LoVo (cell line): ENCODE measurements at places on chromosomes 5 and 9.

DNA sequence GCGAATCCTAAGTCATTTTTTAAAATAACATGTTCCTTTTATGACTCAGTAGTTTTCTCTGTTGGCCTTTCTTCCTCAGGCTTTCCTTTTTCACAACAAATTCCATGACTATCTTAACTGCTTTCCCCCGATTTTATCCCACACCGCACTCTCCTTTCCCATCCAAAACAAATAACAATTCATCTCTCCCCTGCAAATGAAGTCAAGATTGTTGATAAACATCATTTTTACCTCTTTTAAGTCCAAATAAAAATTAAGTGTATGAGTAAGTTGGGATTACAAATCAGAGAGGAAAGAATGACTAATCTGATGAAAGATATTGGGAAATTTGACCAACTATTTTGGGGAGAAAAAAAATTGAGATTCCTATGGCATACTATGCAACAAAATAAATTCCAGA, 47.3 kb downstream of the SEC61B start:
- no peak for DNase-seq

DNA sequence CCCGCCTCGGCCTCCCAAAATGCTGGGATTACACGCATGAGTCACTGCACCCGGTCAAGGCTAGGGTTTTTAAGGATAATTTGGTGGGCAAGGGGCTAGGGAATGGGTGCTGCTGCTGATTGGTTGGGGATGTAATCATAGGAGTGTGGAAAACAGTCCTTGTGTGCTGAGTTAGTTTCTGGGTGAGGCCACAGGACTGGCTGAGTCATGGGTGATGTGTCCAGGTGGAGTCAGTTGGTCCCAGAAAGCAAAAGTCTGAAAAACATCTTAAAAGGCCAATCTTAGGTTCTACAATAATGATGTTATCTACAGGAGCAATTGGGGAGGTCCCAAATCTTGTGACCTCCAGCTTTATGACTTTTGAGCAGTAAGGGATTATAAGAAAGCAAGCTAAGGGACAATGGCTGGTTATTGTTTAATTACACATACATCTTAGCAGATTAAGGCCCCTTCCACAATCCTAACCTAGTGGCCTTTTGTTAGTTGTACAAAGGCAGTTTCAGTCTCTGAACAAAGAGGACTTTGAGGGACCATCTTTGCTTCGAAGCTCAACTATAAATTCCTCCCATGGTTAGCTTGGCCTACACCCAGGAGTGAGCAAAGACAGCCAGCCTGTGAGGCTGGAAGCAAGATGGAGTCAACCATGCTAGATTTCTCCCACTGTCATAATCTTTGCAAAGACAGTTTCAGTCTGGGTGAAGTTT, 5.5 kb upstream of the AOPEP start:
- peak; percentile 24 for DNase-seq

DNA sequence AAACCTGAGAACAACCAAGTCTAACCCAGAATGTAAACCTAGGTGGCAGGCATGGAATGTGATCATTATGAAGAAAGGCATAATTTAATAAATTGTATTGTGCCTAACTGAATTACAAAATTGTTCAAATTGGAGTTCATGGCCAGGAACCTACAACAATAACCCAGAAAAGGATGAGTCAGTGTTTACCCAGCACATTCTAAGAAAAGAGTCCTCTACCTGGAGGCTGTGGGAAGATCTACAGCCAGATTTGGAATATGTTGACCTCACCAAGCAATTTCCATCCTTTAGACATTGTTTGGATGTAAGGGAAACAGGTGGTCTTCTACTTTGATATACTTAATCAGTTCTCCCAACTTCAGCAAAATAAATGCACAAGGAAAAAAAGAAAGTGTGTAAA, 152.2 kb downstream of the TMEM161B start:
- no peak for DNase-seq

- peak; percentile 22 for DNase-seq
These were observed 141.2 kb upstream of the ASTN2 start for GRCh38 chr9:117555964-117556629.

- DNase-seq, result no peak
These were observed 230.7 kb downstream of the COMMD10 start for GRCh38 chr5:116315531-116315930.

DNA sequence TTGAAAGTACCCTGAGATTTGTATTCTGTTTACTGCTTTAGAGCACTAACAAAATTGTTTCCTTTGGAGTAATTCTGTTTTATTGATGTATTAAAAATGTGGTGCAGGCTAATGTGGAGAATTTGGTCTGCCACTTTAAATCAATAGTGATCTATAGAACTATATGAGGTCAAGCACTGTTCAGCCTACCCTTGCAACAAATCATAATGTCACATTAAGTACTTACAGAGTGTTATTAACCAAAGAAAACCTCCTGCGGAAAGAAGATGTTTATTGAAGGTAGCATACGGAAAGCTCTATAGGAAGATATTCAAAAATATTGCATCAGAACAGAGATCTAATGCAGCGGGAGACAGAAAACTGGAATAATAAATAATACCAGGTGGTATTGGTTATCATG, 865.0 kb upstream of the TYRP1 start:
- DNase-seq, result no peak

GRCh38 chr5:111942661-111943401, 185.8 kb upstream of the NREP start:
- DNase-seq, result no peak

GRCh38 chr9:121285835-121286687, 18.1 kb downstream of the GSN start:
- peak; percentile 63 for DNase-seq

DNA sequence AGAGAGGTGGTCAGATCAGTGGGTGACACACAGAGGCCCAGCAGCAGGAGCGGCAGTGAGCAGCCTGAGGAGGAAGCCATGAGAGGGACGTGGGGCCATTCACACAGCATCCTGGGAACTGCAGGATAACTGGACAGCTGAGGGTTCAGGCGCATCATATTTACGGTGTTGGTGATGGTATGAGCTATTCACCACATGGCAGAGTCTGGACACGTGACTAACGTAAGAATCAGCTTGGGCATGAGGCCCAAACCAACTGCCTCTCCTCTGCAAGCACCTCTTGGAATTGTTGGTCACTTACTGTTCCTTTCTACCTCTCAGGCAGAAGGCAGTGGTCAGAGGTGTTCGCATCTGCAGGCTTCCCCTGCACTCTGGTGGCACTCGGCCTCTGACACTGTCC, 141.1 kb downstream of the ENTREP1 start:
- no peak for DNase-seq

DNA sequence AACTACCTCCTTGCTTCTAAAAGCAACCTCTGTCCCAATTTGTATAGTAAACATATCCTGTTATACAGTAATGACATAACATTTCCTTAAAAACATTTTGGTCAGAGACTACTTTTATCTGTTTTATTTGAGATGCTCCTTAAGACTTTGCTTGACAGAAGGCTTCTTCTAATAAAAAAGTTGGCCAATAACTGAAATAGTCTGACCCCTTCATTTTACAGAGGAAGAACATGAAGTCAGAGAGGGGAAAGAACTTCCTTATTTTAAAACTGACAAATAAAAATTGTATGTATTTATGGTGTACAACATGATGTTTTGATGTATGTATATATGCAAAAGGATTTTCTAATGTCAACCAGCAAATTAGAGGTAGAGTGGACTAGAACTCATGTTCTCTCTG, 35.8 kb upstream of the SPARC start:
- DNase-seq, result no peak

DNA sequence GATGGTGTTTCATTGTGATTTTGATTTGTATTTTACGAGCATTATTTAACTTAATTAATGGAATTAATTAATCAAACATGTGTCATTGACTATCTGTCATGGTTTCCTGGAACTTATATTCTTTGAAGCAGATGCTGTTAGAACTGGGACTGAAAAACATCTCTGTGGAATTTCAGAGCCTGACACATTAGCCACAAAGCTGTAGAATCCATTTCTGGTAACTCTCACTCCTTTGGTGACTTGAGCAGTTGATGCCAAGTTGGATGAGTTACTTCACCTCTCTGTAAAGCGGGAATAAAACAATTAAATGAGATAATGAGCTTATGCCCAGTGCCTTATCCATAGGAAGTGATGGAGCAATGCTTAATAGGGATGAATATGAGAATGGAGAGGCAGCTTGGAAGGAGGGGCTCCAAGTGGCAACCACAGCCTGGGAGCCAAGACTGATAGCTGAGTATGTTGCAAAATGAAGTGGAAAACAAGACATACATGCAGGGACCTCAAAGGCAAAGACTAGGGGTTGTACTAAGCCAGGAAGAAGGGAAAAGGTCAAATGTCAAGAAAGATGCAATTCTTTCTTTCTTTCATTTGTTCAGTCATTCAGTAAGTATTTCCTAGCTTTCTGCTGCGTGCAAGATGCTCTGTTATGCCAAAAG, 23.1 kb upstream of the ADRA1B start:
- no peak for DNase-seq

DNA sequence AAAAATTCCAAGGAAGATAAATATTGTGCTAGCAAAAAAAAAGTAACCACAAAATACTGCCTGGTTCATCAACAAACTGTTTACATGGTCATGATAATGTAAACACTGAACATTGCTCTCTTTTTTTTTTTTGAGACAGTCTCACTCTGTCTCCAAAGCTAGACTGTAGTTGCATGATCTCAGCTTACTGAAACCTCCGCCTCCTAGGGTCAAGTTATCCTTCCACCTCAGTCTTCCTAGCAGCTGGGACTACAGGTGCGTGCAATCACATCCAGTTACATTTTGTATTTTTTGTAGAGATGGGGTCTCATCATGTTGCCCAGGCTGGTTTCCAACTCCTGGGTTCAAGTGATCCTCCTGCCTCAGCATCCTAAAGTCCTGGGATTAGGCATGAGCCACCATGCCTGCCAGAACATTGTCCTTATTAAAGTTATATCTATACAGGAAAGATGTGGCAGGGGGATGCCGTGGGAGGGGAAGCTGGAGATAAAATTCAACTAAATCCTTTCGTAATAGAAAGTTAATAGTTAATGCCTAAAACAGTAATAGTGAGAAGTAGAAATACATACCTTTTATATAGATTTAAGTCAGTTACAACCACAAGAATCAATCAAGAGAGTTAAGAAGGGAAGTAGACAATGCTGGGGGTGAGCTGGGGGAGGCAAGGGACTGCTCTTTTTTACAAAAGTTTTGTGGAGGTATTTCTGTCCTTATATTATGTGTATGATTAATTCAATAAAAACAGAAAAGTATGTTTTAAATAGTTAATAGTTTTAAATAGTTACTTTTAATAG, 52.3 kb downstream of the RGMB start:
- DNase-seq, result no peak

GRCh38 chr5:124590686-124591085, 155.8 kb downstream of the ZNF608 start:
- DNase-seq, result no peak

- DNase-seq, result no peak
These were observed 617.9 kb downstream of the BNC2 start for GRCh38 chr9:16252616-16253015.

GRCh38 chr9:133347515-133347984, 381 bp downstream of the MED22 start:
- peak; percentile 18 for DNase-seq

DNA sequence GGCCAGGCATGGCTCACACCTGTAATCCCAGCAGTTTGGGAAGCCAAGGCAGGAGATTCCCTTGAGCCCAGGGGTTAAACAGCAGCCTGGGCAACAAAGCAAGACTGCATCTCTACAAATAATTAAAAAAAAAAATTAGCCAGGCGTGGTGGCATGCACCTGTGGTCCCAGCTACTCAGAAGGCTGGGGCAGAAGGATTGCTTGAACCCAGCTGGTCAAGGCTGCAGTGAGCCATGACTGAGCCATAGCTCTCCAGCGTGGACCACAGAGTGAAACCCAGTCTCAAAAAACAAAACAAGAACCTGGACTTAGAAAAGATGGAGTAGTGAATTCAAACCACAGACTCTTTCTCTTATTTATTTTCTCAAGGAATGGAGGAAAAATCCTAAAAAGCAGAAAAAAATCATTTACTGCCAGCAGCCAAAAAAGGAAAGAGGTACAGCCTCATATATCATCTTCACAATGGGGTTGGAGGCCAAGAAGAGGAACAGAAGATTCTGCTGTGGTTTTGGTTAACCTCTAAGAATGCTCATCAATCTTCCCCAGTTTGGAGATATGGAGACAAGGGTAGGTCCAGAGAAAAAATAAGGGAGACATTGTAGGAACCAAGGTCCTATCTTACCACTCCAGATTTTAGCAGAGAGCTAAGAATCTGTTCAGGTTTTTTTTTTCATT, 40.0 kb upstream of the MYO10 start:
- no peak for DNase-seq

DNA sequence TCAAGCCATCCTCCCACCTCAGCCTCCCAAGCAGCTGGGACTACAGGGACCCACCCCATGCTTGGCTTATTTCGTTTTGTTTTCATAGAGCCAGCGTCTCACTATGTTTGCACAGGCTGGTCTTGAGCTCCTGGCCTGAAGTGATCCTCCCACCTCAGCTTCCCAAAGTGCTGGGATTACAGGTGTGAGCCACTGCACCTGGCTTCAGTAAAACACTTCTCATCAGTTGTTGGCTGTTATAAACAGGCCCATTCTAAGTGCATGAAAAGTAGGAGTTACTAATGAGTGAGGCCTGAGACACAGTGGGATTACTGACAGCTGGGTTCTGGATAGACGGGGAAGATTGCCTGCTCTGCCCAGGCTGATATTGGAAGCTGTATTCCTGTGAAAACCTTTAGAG, 3.5 kb downstream of the CRB2 start:
- no peak for DNase-seq

- DNase-seq, result no peak
These were observed 921.5 kb downstream of the TLE4 start for GRCh38 chr9:80493258-80493657.

GRCh38 chr5:16459451-16459850, 6.1 kb downstream of the ZNF622 start:
- DNase-seq, result no peak

DNA sequence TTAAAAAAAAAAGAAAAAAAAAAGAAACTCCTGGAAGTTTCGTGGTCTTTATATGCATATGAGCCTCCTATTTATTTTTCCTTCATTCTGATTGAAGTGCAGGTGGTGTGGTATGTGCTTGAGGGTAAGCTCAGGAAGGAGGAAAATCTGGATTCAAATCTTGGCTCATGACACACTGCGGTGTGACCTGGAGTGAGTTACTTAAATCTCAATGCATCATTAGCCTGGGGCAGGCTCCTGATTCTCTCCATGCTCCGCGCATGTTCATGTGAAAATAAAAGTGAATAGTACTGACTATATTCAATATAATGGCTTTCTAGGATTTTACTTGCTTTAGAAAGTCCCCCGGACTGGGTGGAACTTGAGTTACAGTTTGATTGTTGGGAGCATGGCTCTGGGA, 35.6 kb downstream of the PTTG1 start:
- DNase-seq, result no peak

GRCh38 chr5:33611877-33612276, 171.1 kb downstream of the TARS1 start:
- no peak for DNase-seq

GRCh38 chr5:145776886-145777285, 58.3 kb downstream of the PRELID2 start:
- no peak for DNase-seq

DNA sequence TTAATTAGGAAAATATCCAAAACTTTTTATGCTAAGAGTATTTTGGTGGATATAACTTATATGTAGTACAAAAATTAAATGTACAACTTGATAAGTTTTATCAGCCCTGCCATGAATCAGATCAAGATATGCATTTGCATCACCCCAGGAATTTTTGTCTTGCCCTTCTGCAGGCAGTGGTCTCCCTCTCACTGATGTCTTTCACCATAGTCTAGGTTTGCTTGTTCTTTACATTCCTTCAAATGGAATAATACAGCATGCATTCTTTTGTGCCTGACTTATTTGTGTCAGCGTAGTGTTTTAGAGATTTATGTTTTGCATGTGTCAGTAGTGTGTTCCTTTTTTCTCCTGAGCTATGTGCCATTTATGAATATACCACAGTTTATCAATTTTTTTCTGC, 36.4 kb downstream of the RNF180 start:
- no peak for DNase-seq

GRCh38 chr5:115510145-115510645, 34.4 kb downstream of the FEM1C start:
- no peak for DNase-seq
